ENCODE measurements at places on chromosomes 7 and 10. TPM values are rescaled to one million over a fixed set of nuclear protein-coding genes. Genes with fewer than 3 reads are reported as not detected.

The EPDR1 gene
- total RNA-seq = 99.6 TPM

The CPN1 gene
- not detected for total RNA-seq

DNA sequence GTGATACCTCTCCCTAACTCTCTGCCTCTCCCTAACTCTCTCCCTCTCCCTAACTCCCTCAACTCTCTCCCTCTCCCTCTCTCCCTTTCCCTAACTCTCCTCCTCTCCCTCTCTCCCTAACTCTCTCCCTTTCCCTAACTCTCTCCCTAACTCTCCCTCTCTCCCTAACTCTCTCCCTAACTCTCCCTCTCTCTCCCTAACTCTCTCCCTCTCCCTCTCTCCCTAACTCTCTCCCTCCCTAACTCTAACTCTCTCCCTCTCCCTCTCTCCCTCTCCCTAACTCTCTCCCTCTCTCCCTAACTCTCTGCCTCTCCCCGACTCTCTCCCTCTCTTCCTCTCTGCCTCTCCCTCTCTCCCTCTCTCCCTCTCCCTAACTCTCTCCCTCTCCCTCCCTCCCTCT is 2.0 kb upstream of the PTPRN2 start:
- DNase-seq = no peak

The RNF32 gene
- 4.1 TPM for total RNA-seq

- DNase-seq = no peak
Measured at GRCh38 chr10:6892864-6893263, 312.8 kb upstream of the PRKCQ start.

DNA sequence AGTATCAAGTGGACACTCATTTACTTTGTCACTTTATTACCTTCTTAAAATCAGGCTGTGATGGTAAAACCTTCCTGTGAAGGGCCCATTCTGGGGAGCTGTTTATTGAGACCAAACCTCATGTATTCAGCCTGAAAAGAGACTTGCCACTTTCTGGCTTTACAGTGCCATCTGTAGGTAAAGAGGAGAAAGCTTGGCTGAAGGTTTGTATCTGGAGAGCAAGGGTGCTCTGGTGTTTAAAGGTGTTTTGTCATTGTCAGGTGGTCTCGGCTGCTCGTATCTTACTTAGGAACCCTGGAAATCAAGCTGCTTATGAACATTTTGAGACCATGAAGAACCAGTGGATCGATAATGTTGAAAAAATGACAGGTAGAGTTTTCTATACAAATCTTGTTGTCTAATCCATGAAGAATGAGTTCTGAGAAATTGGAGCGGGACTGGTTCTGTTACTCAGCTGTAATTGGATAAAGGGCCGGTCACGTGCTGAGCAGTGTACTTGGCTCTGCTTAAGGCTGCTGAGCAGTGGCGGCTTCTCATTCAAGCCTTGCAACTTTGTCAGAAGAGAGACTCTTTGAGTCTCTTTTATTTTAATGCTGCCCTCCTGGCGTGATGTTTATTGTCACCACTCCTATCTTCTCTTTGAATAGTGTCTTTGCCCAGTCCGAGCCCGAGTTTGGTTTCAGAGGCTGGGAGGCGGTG is 46.9 kb downstream of the AP3M1 start:
- DNase-seq = peak; percentile 36

The CPA4 gene
- 90.5 TPM for total RNA-seq

DNA sequence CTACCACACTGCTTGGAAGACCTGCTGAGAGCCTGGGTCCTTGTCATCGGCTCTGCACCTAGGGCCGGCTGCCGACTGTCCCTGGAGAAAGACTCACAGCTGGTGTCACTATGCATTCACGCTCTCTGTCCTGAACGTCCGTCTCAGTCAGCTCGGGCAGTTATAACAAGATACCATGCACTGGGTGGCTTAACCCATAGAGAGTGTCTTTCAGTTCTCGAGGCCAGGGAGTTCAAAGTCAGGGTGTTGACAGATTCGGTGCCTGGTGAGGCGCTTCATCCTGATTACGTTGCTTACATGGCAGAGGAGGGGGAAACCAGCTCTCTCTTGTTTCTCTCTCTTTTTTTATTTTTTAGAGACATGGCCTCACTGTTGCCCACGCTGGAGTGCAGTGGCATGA is 91.1 kb downstream of the SPDYE5 start:
- DNase-seq = no peak

DNA sequence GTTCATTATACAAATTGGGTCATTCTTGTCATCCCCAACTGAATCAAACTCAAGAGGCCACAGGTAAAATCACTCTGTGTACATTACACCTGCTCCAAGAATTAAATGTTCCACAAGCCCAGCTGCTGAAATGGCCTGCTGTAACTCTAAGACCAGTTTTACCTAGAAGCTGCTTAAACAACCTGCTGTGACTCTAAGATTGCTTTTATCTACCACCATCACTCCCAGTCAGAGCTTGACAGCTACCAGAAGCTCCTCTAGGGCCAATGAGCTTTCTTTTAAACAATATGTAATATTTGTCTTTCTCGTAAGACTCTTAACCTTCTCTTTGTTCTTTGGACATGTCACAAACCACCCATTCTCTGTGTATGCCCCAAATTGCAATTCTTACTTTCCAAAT is 141.8 kb upstream of the LRGUK start:
- no peak for DNase-seq

DNA sequence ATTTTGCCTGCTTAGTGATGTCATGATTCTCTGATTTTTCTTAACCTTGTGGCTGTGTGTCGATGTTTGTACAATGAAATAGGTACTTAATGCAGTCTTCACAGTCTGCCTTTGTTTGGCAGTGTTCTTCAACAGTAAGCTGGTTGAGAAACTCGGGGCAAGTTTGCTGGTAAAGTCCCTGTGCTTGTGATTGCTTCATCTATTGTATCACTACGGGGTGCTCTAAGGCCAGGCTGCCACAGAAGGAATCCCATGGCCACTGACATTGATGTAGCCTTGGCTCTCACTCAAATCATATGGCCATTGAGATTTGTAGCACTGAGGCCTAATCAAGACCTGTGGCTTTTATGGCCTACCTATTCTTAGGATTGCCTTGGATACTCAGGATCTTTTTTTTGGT is 33.5 kb upstream of the PRSS37 start:
- DNase-seq = no peak

DNA sequence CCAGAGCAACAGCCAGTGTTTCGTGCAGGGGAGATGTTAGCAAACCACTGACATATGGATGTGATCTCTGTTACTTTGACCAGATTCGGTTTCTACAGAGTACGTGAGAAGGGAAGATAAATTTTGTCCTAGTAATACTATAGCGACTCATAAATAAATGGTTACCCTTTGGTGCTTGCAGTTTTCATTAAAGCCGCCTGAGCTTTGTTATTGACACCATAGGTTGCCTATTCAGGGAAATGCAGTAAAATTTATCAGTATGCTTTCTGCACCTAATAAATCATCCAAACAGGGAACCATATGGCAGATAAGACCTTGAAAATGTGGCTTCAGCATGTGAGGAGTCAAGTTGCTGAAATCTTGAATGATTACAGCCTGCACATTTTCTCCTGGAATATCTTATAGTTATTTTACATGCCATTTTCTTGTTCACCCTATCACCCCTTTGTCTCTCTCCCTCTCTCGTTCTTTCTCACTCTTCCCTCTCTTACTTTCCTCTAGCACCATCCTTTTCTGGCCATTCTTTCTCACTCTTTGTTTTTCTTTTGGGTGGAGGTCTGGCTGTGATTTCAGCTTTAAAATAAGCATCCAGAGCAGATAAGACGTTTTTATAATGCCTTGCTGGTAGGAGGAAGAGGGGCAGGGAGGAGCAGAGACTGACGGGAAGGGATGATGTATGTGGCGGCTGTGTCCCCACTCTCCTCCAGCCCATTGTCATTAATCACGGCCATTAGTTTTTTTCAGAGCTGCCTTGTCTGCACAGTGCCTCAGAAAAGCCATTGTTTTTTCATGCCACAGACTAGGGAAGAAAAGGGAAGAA is 182.5 kb downstream of the LRMDA start:
- no peak for DNase-seq

GRCh38 chr7:80974396-80975358 is 55.8 kb upstream of the SEMA3C start:
- no peak for DNase-seq

GRCh38 chr7:138002828-138003189 is 923 bp upstream of the CREB3L2 start:
- DNase-seq = no peak

GRCh38 chr10:79357180-79357579 is 9.9 kb downstream of the PPIF start:
- no peak for DNase-seq

GRCh38 chr7:149854611-149855360 is 16.6 kb downstream of the ZNF862 start:
- DNase-seq = peak; percentile 23

- no peak for DNase-seq
Measured at GRCh38 chr7:41385996-41386395, 316.9 kb downstream of the INHBA start.

DNA sequence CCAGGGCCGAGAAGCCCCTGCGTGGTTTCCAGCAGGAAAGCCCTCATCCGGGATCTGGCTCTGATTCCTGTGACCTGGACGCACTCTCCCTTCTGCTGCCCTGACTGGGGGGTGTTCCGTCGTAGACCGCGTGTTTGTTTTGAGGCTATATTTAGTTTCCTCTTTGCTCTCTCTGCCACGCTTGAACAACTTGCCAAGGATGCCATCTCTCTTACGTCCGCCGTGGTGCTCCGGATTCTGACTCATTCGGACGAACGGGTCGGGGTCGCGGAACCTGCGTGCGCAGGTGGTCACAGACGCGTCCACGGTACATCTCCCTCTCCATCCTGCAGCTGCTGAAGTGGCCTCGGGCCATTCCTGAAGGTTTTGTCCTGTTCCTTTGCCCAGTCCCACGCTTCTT is 10.4 kb upstream of the SORCS3 start:
- no peak for DNase-seq

GRCh38 chr7:107939573-107940489 is 48.8 kb downstream of the DLD start:
- DNase-seq = peak; percentile 92

- DNase-seq = peak; percentile 47
Measured at GRCh38 chr7:97145068-97145467, 27.6 kb downstream of the SDHAF3 start.

The LRRC61 gene
- total RNA-seq = not detected

- no peak for DNase-seq
Measured at GRCh38 chr7:153381275-153382040, 621.9 kb downstream of the ACTR3B start.

- no peak for DNase-seq
Measured at GRCh38 chr7:101620991-101621390, 8.1 kb downstream of the MYL10 start.

- DNase-seq = no peak
Measured at GRCh38 chr7:2709553-2710285, 21.7 kb downstream of the AMZ1 start.

- DNase-seq = no peak
Measured at GRCh38 chr7:34242391-34242790, 337.1 kb downstream of the BMPER start.

DNA sequence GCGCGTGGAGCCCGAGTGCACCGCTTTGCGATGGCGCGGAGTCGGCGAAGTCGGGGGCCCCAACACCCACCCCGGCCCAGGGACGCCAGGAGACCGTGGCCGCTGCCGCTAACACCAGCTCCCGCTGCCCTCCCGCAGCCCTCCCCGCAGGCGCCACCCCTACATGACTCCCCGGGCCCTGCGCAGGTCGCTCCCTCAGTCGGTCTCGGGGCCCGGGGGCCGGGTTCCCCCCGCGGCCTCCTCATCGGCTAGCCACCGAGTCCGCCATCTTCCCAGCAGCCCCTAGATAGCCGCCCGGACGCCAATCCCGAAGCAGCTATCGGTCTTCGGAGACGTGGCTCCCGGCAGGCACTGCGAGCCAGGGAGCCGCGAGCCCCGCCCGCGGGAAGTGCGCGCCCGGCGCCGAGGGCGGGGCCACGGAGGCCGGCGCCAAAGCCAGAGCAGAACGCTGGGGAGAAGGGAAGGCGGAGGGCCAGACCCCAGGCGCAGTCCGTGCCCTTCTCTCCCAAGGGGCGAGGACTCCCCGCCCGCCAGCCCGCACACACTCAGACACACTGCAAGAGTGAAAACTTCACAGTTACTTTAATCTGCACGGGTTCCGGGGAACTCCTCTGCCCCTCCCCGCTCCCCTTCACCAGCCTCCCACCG is at the start of gene FASTK:
Gene FASTK, minus strand, starts transcription at position 288 of the 648 bp plus-strand sequence. Its CDS starts 43 bp downstream, at position 245.
- peak; percentile 93 for DNase-seq

DNA sequence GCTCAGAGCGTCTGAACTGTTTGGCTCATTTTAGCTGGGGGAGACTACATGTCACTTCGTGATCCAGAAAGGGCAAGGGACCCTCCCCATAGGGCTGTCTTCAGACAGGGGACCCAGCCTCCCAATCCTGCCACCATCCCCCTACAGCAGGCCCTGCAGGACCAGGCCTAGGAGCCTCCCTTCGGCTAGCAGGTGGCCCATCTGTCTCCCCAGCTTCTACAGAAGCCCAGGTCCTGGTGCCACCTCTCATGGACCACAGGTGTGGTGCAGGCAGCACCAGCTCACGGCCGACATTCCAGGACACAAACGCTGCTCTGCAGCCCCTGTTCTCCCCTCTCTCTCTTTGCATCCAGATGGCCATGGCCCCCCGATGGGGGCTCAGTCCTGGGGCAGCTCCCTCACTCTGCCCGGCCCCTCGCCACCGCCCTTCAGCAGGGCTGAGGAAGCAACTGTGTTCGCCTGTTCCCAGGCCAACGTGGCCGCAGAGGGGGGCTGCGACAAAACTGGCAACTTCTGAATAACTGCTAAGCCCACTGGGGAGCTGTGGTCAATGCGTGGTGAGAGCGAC is 10.3 kb downstream of the TECPR1 start:
- no peak for DNase-seq

DNA sequence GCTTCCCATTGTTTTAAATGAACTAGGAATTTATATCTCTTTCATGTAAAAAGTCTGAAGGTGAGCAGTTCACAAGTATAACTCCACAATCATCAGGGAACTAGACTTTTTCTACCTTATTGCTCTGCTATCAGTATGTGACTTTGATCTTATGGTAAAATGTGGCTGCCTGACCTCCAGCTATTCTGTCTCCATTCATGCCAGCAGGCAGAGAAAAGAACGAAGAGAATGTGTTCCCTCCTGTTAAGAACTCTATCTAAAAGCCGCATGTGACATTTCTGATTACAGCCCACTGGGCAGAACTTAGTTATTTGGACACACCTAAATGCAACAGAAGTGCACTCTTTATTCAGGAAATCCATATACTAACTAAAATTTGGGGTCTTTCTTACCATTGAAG is 102.8 kb upstream of the MBL2 start:
- no peak for DNase-seq

DNA sequence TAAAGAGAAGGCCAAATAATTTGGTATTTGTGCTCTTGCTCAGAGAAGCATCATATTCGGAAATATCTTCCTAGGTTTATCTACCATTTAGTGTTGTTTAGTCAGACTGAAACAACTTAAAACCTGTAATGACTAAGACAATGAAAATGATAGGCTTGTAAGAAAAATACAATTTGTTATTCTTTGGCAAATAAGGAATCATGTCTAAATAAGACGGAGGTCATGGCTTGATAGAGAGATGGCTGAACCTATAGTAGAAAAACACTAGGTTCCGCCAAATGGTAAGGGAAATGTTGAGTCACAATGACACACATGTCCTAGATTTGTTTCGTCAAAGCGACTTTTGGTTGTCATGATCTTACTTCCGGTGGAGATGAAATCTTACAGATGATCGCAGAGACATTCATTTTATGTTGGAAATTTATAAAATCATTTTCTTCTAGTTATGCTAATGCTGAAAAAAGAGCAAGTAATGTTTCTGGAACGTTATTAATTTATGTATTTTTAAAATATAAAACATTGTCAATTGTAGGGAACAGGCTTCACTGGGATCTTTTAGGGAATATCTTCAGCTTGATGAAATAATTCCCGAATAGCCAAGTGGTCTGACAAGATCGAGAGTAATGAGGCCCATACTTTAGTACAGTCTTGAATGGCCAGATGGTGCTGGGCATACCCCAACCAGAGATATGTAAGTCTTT is 1.0 kb downstream of the SRGN start:
- peak; percentile 73 for DNase-seq

Data from LHCN-M2 (cell line).